ENCODE measurements at places on chromosomes 1 and 21. TPM values are rescaled to one million over a fixed set of nuclear protein-coding genes. Genes with fewer than 3 reads are reported as not detected.

Gene C1orf174
- total RNA-seq: 70.9 TPM

Gene RGS16
- 1.5 TPM for total RNA-seq

Gene RRAGC
- 7.0 TPM for total RNA-seq

Gene ITGB2
- 45.7 TPM for total RNA-seq

Gene SYTL1
- total RNA-seq: 26.8 TPM

Gene TSSK3
- total RNA-seq: not detected

Gene CAMK2N1
- total RNA-seq: 51.2 TPM

Gene FCER1G
- not detected for total RNA-seq

Gene CCDC17
- 1.9 TPM for total RNA-seq

Gene CD55
- 108 TPM for total RNA-seq

Gene LCE6A
- total RNA-seq: not detected

Gene CD2
- total RNA-seq: not detected

Gene LPAR3
- total RNA-seq: 13.0 TPM

Gene SPRR1A
- not detected for total RNA-seq

Gene TCHH
- total RNA-seq: not detected

- DNase-seq: peak; percentile 84
These were observed 56.2 kb downstream of the FCRL5 start for GRCh38 chr1:157496121-157496526.

- DNase-seq: no peak
These were observed 13.8 kb downstream of the UBASH3A start for GRCh38 chr21:42417533-42417932.

GRCh38 chr21:38811257-38811656, 5.5 kb downstream of the ETS2 start:
- DNase-seq: peak; percentile 99

- DNase-seq: peak; percentile 22
These were observed 6.6 kb downstream of the KRTAP10-8 start for GRCh38 chr21:44618504-44618903.

DNA sequence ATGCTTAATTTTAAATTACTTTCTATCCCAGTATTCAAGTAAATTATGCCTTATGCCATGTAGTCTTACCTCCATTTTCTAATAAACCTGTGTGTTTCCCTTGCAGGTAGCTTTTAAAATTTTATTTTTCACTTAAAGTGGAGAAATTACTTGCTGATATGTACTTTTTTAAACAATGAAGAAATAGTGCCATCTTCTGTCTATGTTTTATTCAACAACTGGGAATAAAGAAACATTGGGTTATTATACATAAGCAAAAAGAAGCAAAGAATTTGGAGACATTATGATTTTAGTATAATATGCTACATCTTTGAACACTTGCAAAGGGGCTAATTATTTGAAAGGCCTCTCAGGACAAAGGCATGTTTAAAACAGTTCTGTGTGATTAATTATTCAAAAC, 1912.9 kb downstream of the MRPL39 start:
- peak; percentile 19 for DNase-seq

GRCh38 chr1:172400722-172401105, 19.8 kb upstream of the C1orf105 start:
- DNase-seq: no peak

- DNase-seq: peak; percentile 51
These were observed 148.7 kb downstream of the EDEM3 start for GRCh38 chr1:184605941-184606340.

- no peak for DNase-seq
These were observed 37.4 kb upstream of the WASF2 start for GRCh38 chr1:27527223-27527889.

DNA sequence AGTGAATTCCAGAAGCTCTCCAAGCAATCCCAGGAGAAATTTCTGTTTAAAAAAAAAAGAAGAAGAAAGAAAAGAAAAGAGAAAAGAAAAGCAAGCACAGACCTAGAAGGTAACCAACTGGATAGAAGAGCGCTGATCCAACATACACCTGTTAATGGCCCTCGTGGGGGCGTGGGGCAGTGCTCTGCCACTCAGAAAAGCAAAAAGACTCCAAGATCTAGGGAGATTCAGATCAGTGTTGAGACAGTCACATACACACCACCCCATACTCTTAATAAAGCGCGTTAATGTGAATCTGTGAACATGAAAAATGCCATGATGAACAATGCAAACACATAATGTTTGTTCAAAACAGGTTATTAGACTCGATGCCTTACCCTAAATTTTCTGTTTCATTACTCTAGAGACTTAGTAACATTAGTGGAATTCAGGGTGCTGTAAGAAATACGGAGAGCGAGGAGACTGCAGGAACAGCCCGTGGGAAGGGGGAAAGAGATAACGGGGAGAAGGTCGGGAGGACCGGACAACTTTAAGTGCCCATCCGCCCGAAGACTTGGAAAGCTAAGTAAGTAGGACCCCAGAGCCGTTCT, 406 bp downstream of the NME7 start:
- DNase-seq: no peak

DNA sequence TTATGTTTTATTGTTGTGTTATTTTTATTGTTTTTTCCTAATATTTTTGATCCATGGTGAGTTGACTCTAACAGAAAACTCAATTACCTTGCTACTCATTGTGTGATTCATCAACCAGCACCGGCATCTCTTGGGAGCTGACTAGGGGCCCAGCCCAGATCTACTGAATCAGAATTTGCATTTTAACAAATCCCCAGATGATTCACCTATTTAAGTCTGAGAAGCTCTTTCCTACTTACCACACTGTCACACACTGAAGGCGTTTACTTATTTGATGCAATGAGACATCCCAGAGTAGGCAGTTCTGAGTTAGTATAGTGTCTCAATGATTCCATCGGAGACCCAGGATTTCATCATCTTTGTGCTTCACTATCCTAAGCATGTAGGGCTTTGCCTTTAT, 416.6 kb downstream of the RWDD3 start:
- DNase-seq: peak; percentile 4

- DNase-seq: no peak
These were observed 312.5 kb upstream of the DUSP10 start for GRCh38 chr1:222054416-222054815.

- DNase-seq: peak; percentile 70
These were observed 63.0 kb downstream of the HIVEP3 start for GRCh38 chr1:41855713-41856112.

DNA sequence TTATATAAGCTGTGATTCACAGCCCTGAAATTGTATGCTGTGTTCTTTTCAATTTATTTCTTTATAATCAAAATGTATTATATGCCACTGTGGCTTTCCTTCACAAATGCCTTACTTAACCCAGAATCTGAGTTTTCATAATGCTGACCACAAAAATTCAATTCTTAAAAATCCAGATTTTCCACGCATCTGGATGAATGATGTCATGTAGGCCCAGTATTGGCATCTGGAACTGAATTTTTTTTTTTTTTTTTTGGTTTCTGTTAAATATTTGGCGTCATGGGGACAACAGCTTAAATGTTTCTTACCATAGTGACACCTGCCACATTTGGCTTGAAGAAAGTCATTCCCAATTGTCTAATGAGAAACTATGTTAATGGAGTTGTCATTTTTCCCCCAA, 296.8 kb downstream of the TM2D1 start:
- no peak for DNase-seq

DNA sequence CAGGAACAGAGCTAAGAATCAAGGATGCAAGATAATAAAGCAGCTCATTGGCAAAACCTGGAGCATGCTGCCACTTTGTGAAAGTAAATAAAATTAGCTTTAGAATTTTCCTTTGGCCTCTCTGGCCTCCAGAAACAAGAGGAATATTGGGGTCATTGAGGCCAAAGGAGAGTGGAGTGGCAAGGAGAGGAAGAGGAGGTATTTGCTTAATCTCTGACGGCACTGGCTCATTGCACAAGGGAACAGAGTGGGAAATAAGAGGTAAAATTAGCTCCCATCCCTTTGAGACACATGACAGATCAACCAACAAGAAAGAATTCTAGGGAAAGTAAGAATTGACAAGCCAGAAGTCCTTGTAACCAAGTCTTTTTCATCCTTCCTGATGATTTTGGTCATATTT, 48.4 kb downstream of the MAB21L3 start:
- DNase-seq: no peak

DNA sequence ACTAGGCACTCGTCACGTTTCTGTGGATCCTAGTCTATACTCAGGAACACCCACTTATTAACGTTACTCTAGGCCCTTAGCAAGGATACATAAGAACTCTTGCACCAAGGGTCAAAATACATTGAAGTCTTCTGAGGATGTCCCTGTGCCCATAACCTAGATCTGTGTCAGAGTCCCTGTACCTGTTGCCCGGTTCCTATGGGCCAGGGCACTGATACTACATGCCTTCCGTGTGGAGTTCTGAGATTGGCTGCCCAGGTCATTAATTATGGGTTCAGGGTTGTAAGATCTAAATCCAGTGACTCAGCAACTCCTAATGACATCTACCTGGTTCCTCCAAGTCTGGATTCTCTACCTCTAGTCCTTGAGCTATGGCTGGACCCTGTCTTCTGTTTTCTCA, 69.5 kb downstream of the GPR137B start:
- DNase-seq: no peak

DNA sequence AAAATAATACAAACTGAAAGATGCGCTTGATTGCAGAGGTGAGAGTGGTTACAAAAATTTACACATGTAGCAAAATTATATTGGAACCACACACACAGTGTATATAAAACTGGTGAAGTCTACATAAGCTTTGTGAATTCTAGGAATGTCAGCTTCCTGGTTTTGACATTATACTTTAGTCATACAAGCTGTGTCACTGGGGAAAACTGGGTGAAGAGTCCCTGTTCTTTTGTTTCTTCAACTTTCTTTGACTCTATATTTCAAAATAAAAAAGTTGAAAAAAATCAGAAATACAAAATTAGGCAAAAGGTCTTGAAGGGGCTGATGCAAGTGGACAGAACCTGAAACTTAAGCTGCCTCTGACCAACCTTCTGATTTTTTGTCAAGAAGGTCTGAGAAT, 3.0 kb downstream of the C1QC start:
- DNase-seq: peak; percentile 52

GRCh38 chr1:159921251-159921650, 4.1 kb downstream of the TAGLN2 start:
- DNase-seq: no peak

DNA sequence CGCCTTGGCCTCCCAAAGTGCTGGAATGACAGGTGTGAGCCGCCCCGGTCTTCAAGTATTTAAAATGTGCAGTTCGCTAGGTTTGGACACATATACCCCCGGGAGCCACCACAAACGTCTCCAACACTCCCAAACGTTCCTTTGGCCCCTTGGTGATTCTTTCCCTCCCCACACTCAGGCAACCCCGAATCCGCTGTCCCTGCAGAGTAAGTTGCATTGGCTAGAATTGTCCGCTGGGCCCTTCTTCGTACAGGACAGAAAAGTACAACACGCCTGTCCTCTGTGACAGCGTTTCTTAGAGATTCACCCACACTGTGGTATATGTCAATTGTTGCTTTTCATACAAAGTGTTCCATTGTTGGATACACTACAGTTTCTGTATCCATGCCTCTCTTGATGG, 3.2 kb upstream of the PERM1 start:
- DNase-seq: no peak

DNA sequence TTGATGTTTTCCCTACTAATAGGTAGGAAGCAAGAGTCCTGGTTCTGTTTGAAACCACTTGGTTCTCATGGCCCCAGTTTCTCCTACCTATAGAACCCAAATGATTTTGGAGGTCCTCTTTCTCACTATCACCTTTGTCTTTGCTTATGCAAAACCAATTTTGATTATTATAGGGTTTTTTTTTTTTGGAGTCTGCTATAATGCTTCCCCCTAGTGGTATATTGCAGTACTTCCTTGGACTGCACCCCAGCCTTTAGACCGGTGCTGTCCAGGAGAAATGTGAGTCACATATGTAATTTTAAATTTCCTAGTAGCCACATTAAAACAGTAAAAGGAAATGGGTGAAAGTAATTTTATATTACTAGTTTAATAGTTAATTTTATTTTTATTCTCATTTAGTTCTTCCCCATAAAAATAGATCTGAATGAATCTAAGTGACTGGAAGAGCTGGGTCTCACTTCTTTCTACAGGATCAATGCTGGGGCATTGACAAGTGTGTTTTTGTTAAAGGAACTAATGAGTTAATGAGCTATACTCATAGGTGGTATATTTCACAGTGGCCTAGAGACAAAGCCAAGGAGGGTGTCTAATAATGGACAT, 10.6 kb downstream of the FCMR start:
- peak; percentile 93 for DNase-seq
